ENCODE measurements at places on chromosomes 4 and X.
A peak's percentile ranks its signal among the peaks of the same experiment; 100 is the strongest.

- no peak for DNase-seq
These were observed 333.5 kb downstream of the BMPR1B start for GRCh38 chr4:95091272-95091671.

- peak; percentile 41 for DNase-seq
These were observed 2.3 kb downstream of the DUSP9 start for GRCh38 chrX:153649178-153649914.

DNA sequence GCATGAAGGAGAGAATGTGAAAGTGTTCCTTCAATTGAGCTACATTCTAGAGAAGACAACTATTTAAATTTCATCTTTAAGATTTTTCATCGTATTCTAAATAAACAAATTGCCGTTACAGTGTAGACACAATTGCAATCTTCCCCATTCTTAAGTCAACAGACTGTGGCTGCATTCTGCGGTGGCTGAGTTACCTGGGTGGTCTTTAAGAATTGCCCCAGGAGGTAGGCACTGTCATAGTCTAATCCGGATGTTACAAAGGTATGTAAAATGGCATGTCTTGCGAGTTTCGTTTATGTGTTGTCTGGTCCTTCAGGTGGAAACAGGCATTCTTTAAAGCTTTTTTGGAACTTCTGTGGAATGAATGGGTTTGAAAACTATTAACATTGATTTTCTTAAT lies 586.1 kb upstream of the PITX2 start:
- no peak for DNase-seq

- no peak for DNase-seq
These were observed 824.5 kb upstream of the HTR2C start for GRCh38 chrX:113759422-113759821.

GRCh38 chr4:77110730-77111129 lies 34.9 kb upstream of the CCNI start:
- DNase-seq, result no peak

DNA sequence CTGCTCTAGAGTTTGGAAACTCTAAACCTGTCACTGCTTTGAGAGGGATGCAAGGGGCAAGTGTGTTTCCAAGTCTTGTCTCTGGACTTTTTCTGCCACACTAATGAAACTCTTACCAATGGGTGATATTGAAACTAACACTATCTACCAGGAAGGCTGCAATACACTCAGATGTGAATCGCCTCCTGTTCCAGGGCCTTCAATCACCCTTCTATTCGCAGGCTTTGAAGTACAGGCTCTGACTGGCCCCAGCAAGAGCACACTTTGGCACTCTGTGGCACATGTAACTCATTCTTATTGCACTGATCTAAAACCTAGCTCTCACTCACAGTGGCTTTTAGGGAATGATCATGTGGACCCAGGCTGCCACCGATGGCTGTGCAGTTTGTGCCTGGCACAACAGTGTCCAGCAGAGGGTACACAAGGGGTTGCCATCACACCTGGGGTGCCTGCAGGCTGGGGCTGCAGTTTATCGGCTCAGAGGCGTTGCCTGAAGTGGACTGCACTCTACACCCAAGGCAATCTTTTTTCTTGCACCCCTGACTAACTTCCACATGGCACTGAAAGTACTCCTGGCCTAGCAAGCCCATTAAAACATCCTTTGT lies 210.8 kb downstream of the MGST2 start:
- no peak for DNase-seq

DNA sequence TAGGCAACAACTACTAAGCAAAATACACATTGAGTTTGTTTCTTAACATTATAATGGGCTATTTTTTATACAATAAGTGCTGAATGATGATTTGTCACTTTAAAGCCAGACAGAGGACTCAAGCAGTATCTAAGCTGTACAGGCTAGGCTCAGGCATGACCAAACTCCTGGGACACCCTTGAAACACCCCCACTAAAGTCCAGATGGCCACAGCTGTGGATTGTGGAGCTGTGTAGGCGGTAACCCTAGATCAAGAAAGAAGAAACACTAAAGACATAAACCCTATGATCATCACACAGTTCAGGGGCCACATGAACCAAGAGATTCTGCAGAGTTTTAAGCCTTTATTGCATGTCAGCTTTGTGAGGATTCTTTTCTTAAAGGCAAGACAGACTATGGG lies 25.1 kb downstream of the TAB3 start:
- no peak for DNase-seq

DNA sequence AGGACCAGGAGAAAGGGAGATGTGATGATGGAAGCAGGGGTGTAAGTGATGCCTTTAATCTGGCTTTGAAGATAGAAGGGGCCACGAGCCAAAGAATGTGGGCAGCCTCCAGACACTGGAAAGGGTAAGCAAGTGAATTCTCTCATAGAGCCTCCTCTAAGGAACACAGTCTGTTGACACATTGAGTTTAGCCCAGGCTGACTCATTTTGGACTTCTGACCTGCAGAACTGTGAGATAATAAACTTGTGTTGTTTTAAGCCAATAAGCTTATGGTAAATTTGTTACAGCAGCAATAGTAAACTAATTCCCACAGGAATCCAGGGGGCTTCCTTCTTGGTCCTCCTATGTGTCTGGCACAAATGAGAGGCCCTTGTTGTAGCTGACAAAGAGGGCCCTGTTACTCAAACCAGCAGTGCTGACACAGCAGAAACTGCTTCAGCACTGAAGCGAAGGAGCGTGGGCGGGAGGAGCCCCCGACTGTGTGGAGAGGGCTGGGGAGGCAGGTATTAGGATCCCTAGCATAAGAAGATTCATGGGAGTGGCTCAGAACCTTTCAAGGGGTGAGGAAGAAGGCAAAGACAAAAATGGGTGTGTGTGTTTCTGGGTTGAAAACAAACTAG lies 268.7 kb downstream of the NR3C2 start:
- DNase-seq, result no peak

DNA sequence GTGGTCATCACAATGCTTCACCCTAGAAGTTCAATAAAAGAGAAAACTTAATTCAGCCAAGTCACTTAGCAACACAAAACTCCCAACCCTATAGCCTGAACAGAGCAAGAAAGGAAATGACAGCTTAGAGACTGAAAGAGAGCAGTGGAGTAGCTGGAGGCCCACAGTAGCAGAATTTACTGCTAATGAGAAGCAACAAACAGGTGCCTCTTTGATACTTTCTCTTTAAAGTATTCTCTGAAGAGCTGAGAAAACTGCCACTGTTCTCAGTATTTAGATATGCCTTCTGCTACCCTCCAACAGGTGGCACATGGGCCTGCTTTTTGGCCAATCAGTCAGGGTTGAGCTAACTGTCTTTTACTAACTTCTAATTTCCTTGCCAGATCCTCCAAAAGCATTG lies 240.0 kb downstream of the GPC3 start:
- DNase-seq, result no peak

- DNase-seq, result no peak
These were observed 24.2 kb downstream of the FNIP2 start for GRCh38 chr4:158793021-158793420.

DNA sequence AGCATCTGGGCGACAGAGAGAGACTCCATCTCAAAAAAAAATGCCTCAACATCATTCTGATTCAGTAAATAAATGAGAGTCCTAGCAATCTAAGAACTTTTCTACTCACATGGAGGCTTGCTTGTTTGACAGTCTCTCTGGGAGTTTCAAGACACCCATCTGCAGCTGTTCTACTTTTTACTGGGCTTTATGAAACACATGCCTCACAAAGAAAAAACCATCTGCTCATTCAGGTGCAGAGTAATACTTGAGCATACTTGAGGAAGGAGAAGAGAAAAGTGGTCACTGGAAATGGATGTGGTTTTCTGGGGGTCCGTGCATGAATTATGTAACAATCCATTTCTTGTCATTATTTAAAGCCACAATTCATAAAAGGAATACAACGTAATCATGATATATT lies 87.1 kb upstream of the DDX53 start:
- DNase-seq, result no peak

GRCh38 chr4:112099701-112100297 lies 45.5 kb upstream of the FAM241A start:
- DNase-seq, result no peak

DNA sequence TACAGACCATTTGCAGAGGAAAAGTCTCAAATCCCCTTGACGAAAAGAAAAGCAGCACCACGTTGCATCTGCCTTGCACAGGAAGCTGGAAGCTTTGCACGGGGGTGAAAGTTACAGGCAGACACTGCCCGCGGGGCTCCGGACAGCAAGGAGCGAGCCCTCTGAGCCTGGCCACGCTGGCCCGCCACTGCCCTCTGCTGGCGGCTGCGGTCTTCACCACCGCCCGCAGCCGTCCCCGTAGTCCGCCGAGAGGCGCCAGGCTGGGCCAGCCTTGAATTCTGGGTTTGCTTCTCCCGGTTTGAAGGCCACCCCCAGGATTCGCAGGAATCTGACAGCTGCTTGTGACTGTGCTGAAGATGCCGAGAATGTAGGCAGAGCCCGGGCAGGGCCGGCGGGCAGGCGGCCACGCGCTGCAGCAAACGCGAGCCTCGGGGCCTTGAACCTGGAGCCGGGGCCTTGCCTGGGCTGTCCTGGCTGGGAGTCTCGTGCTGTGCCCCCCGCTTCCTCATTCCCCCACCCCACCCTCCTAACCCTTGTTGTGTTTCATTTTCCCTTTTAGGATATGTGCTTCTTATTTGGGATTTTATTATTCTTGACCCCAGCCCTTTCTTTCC lies 49.2 kb downstream of the ENPP6 start:
- DNase-seq, result peak; percentile 42

DNA sequence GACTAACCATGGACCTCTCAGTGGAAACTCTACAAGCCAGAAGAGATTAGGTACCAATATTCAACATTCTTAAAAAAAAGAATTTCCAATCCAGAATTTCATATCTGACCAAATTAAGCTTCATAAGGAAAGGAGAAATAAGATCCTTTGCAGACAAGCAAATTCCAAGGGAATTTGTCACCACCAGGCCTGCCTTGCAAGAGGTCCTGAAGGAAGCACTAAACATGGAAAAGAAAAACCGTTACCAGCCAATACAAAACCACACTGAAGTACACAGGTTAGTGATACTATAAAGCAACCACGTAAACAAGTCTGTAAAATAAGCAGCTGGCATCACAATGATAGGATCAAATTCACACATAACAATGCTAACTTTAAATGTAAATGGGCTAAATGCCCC lies 156.6 kb downstream of the FAM13A start:
- no peak for DNase-seq

All from SHP77 (cell line).